ENCODE measurements at places on chromosomes 11 and 22.

- DNase-seq: no peak
These were observed 18.3 kb upstream of the MICAL3 start for GRCh38 chr22:18042685-18043084.

DNA sequence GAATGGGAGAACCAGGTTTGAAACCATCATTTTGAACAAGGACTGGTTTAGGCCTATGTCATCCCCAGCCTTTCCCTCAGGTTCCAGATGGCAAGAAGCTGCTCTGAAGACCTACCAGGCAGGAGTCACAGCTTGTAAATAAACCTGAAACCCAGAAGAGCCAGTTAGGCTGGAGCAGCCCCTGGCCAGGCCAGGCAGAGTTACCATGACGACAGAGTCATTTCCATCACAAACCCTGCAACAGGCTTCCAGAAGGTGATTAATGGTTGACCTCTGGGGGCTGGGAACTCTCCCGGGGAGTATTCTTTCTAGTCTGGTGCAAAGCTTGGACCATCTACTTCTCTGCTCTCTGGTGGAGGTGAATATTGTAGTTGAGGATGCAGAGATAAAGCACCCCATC, 164.1 kb upstream of the NCAM1 start:
- DNase-seq: no peak

- DNase-seq: no peak
These were observed 639 bp downstream of the CRY2 start for GRCh38 chr11:45847911-45848316.

- no peak for DNase-seq
These were observed 9.1 kb downstream of the CARD10 start for GRCh38 chr22:37510091-37510490.

DNA sequence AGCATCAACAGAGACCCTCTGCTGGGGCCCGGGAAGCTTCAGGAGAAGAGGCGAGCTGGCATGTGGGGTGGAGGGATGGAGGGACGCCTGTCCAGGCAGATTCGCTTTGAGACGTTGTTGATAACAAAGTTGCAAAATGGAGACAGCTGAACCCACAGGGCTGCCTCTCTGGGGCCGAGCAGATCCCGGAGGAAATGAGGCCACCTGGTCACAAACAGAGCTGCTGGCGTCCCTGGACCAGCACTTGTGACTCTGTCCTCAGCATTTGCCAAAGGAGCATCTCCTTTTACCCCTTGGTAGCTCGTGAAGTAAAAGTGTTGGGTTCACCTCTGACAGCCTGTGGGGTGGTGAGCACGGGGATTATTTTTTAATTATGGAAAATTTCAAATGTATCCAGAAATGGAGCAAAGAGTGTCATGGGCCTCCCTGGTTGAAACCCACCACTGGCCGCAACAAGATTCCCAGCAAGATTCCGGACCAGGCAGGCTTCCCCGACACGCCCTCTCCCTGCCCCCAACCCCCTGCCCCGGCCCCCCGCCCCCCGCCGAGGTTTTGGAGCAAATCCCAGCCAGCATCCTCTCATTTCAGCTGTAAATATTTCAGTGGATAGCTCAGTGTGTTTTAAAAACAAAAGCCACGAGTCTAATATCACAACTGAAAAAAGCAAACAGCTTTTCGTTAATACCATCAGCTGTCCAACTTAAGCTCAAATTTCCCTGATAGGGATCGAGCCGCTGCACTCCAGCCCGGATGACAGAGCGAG, 20.3 kb downstream of the GRAMD4 start:
- DNase-seq: no peak

- no peak for DNase-seq
These were observed 130.7 kb downstream of the MN1 start for GRCh38 chr22:27670701-27671412.

DNA sequence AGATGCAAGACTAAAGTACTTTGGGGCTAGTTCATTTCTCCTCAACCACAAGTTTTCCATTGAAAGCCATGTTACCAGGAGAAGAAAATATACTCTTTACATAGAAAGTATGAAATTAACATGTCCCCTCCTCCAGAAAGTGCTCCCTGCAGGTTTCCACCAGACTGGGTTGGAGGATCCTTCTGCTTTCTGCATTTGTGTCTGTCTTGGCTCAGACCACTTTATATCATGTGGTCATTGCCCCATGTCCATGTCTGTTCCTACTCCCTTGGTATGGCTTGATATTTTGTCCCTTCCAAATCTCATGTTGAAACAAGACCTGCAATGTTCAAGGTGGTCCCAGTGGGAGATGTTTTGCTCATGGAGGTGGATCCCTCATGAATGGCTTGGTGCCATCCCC, 28.4 kb upstream of the ACER3 start:
- no peak for DNase-seq

- no peak for DNase-seq
These were observed 8.3 kb downstream of the SREBF2 start for GRCh38 chr22:41841085-41841712.

DNA sequence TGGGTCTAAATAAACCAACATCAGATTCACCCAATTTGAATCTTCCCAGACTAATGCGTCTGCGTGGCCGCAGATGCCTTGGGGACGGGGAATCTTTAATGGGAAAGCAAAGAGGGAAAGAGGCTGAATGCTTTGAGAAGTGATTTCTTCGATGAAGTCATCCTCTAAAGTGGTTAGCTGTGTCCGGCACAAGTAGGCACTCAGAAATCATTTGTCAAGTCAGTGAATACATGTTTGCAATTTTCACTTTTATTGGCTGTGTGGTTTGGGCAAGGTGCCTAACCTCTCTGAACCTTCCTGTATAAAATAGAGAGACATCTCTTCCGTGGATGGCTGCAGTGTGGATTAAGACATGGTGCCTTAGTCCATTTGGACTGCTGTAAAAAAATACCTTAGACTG, 19.7 kb upstream of the IFT27 start:
- DNase-seq: peak; percentile 14

DNA sequence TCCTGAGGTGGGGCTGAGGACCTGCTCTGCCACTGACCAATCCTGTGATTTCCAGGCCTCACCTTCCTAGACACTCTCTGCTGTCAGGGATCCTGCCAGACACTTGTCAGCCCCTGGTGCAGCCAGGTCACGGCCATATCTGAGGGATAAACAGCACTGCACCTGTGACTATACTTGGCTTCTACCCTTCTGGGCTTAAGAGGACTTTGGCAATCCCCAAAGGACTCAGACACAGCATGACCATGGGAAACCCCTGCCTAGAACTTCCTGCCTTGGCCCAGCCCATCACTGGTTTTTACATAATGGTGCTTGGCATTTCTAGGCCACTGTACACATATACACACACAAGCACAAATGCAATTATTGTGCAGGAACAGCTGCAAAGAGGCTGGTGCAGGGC, 11.6 kb upstream of the OLFML1 start:
- DNase-seq: no peak

DNA sequence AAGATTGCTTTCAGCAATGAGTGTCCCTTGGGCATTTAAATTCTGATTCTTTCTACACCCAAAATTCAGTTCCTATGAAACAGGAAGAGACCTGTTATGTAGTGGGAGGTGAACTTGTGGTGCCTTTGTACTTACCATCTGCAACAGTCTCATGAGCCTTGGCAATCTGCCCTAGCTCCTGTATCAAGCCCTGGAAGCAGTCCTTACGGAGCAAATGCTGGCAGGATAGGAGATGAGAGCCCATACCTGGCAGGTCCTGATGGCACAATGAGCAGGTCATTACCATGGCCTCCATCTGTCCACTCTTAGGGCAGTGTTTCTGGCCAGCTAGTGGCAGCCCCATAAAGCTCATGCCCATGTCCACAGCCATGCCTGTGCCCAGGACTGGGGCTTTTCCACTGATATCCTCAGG, 10.8 kb downstream of the TRIM66 start:
- no peak for DNase-seq

DNA sequence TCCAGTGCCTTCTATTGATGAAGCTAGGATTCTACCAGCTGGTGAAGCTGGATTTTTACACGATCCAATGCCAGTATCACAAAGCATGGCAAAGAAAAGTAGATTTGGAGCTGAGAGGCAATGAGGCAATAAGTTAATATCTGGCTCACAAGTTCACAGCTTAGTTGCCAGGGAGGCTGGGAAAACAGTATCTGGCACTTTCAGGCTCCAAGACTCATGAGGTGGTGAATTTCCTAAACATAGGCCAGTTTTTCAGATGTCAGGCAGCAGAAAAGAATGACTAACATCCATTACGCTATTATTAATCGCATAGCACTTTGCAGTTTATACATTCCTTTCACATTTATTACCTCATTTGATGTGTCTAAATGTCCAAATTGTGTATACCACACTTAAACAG, 122.7 kb downstream of the GRIA4 start:
- no peak for DNase-seq

GRCh38 chr11:61919705-61920631, 2.6 kb upstream of the RAB3IL1 start:
- no peak for DNase-seq

- DNase-seq: peak; percentile 67
These were observed 184.6 kb upstream of the CARD18 start for GRCh38 chr11:105324156-105324555.

GRCh38 chr11:134901542-134901941, 489.5 kb upstream of the B3GAT1 start:
- DNase-seq: no peak

DNA sequence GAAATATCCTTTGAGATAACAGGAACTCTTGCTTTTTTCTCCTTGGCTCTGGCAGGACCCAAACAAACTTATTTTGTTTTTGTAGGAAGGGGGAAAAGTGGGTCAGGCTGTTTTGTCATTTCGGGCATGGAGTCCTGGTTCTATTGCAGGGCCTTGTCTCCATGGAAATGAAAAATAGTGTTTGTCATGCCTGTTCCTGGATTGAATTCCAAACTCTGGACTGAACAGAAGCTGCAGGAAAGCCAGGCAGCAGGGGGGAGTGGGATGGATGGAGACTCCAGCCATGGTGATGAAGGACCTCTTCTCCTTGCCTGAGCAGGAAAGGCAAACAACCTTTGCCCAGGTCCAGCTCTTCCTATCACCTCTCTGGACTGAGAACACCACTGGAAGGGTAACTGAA, 87.0 kb downstream of the SCN3B start:
- DNase-seq: no peak

DNA sequence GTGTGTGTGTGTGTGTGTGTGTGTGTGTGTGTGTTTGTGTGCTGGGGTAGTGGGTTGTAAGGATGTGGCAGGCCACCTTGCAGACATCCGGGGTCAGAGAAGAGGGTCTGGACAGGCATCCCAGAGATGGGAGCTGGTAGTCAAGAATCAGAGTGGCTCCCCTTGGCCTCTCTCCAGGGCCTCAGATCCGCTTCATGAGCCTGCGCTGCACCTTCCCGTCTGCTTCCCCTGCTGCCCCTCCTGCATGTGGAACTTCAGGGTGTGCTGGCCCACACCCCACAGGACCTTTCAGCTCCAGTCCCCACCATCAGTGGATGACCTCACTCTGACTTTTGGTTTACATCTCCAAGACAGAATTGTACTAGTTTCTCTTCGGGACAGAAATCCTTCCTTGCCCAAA, 31.2 kb downstream of the TREH start:
- no peak for DNase-seq

GRCh38 chr11:91653079-91653754, 571.4 kb upstream of the FAT3 start:
- DNase-seq: no peak

- DNase-seq: no peak
These were observed 94.2 kb upstream of the YWHAH start for GRCh38 chr22:31850135-31850534.

GRCh38 chr11:32259641-32260081, 168.8 kb downstream of the RCN1 start:
- DNase-seq: no peak

DNA sequence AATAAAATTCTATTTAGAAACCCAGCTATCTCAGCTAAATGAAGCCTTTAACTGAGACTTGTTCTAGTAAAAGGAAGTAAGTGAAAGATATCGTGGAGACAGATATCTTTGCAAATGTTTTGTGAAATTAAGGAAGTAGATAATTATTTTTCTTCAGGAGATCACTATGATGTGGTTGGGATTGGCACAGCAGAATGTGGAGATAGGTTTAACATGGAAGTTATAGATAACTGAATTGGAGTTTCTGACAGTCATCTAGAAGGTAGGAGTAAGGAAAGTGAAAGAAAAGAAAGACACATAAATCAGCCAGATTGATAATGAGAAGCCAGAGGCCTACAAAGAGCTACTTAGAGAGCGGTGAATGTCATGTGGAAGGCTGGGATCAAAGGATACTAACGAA, 4.7 kb upstream of the CASP5 start:
- no peak for DNase-seq

DNA sequence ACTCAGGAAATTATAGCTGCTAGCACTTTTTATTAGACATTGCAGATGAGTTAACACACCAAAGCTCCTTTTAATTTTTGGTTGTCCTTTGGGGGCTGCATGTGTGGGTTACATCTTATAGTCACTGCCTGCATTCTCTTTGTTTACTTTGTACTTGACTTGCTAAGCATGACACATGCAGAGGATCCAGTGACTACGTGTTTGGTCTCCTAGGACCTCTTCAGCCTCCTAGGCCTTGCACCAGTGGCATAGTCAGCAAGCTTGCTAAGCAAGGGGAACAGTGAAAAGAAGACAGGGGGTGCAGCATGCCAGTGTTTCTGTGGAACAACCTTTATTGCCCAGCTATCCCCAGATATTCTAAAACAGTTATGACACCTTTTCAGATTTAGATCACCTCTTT, 108.2 kb downstream of the PAX6 start:
- DNase-seq: peak; percentile 7

- DNase-seq: no peak
These were observed 6.8 kb upstream of the TPBGL start for GRCh38 chr11:75233754-75234172.

DNA sequence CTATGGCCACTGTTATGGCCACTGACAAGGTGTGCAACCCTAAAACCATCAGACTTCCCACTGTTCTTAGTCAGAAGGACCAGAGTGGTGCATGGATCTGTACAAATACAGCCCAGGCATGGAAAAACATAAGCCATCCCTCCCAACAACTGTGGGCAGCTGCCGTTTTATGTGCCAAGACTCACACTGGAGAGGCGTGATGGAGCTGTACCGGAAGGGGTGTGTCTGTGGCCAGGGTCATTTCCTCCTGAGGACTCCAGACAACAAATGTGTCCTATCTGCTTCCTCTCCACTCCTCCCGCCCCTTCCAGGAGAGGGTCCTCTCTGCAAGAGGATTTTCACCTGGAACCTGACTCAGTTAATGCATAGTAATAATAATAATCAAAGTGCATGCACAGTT, 29.5 kb downstream of the KCNJ1 start:
- no peak for DNase-seq

DNA sequence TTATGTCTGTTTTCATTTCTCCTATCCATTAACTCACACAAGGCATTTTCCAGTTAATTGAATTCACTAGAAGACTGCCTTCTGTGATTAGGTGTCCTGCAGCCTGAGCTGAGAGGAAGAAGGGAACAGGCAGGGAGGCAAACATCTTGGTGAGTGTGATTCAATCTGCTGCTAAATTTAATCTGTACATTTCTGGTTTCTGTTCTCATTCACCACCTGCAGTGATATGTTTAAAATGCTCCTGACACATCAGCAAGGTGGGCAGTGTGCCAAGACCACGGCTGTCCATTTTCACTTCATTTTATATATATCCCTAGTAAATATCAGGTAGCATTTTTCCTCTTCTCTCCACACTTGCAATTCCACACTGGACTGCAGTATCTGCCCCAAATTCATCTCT, 416.5 kb downstream of the TMEM135 start:
- DNase-seq: no peak

Data from NCI-H2029 (cell line).